AG20443 (cell line): ENCODE measurements at places on chromosomes 4 and X.
A peak's percentile ranks its signal among the peaks of the same experiment; 100 is the strongest.

- DNase-seq = no peak
Observed at GRCh38 chr4:6891436-6892170, 18.0 kb upstream of the TBC1D14 start.

DNA sequence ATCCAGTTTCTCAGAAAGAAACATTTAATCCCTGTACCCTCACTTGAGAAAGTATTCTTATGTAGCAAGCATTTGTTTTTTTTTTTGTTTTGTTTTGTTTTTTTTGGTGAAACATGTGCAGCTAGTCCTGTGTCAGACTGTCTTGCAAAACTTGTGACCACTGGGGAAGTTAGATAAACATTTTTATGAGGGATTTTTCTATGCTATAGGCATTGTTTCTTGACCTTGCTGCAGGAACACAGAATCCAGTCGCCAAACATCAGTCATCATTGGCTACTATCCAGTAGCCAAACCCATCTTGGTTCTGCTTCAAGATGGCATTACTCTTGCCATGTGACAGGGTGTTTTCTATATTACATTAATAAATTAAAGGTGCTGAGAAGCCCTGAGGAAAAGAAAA is 7.7 kb upstream of the MAPK10 start:
- peak; percentile 39 for DNase-seq

DNA sequence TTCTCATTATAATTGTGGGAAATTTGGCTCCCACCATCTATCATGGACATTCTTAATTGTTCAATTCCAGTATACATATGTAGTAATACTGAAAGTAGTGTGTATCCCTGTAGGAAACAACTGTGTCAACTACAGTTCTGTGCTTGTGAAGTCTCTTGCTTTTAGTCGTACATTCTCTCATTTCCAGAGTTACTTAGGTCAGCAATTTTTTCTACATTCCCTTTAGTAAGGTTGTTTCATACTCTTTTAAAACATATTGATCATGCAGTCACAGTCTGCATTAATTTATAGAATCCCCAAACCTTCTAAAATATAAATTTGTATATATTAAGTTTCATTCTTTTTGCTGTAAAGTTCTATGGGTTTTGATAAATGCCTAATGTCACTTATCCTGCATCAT is 289.2 kb upstream of the PCDH10 start:
- DNase-seq = no peak

DNA sequence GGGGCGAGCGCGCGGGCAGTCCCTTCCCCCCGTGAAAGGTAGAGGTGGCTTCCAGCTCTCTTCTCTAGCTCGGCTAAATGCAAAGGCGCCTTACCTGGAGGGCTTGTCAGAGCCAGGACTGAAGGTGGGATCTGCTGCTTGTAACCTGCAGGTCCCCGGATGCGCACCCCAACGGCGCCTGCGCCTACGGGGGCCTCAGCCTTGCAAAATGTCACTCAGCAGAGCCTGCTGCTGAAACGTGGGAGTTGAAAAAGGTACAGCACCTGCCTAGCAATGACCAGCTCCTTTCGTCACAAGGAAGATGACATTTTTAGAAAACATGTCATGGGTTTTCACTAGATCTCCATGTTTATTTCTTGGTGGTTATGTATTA is 583 bp downstream of the ABHD18 start:
- DNase-seq = peak; percentile 32

DNA sequence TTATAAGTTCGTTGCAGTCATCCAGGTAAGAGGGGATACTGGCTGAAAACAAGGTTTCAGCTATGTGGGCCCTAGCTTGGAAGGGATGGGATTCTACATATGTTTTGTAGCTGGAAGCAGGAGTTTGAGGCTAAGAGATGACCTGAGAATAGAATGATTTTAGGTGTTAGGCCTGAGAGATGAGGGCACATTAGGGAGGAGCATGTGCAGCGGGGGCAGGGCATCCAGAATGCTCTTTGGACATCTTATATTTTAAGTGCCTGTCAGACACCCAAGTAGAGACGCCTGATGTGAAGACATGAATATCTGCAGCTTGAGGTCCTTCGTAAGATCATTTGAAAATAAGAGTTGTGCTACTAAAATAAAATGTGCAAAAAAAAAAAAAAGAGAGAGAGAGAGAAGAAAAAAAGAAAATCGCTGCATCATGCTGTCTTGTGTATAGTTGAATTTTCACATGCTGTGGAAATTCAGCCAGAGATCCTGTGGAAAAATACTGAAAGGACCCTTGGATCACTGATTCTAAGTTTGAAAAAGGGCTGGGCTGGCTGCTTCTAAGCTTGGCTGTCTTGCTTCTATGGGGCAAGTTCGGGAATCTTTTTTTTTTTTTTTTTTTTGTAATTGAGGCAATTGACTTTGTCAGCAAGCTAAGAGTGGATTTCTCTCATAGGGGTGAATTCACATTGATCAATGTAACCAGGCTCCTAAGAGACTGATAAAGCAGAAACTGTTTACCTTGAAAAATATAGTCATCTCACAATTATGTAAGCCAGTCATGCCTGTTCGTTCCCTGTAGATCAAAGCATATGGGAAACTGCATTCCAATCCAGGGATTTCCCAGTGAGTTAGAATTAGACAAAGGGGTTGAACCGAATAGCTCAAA is 341.0 kb upstream of the GATB start:
- DNase-seq = no peak

DNA sequence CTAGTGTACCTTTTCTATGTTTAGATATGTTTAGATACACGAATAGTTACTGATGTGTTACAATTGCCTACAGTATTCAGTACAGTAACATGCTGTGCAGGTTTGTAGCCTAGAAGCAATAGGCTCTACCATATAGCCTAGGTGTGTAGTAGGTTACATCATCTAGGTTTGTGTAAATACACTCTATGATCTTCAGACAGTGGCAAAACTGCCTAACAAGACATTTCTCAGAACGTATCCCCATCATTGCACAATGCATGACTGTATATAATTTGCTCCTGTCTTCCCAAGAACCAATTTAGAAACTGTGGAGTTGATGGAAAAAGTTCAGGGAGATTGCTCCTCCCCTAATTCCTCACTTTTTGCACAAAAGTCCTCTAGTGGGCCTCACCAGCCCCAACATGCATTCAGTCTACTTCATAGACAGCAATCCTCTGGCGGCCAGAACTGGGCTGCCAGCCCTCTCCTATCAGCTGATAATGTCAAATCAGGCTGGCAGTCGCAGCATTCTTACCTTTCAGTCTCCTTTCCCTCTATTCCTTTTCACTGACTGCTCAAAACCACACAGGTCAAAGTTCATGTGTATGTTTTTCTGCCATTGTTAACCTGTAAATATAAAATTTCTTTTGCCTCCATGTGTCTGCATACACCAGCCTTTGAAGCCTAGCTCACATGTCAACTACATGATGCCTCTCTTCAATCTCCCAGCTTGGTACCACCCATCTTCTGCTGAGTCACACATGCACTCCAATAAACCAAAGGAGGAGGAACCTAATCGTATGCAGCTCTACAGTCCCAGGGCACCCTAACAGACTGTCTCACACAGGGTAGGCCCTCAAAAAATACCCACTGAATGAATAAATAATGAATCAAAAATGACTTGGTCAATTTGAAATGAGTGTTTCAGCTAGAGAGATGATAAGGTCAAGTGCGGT is 32.0 kb downstream of the BCLAF3 start:
- DNase-seq = no peak

DNA sequence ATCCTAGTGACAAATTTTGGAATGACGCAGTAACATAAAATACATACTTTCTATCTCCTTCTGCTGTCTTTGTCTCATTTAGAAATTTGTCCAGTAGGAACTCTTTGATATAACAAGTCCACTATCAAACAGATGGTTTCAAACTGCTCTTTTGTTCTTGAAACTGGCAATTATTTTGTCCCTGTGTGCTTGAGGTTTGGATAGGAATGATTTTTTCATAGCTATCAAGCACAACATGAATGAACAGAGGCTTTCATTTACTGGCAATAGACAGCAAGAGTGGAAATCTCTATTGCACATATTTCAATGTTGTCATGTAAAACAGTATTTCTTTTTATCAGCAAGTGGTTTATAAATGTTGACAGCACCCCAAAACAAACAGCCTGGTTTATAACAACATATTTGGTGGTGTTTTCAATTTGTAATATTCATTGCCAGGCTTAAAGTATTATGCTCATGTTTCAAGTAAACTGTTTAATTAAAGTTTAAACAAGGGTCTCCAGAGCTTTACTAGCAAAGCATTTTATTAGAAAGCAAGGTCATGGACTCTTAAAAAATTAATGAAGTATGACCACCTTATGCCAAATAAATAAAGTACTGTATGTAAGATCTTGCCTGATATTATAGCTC is 60.0 kb downstream of the TIGD2 start:
- no peak for DNase-seq

DNA sequence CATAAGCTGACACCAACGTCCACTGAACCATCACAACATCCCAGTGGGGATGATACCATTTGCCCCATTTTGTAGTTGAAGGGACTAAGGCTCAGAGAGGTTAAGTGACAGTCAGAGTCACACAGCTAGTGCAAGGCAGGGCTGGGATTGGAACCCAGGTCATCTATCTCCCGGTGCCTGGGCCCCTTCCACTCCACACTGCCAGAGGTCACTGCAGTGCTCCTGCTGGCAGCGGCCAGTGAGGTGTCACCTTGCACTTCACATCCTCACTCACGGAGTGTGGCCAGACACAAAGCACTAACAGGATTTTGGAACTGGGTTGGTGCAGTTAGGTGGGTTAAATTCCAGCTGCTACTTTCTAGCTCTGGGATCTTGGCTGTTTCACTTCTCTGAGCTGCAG is 118.7 kb downstream of the ENPP6 start:
- DNase-seq = no peak

DNA sequence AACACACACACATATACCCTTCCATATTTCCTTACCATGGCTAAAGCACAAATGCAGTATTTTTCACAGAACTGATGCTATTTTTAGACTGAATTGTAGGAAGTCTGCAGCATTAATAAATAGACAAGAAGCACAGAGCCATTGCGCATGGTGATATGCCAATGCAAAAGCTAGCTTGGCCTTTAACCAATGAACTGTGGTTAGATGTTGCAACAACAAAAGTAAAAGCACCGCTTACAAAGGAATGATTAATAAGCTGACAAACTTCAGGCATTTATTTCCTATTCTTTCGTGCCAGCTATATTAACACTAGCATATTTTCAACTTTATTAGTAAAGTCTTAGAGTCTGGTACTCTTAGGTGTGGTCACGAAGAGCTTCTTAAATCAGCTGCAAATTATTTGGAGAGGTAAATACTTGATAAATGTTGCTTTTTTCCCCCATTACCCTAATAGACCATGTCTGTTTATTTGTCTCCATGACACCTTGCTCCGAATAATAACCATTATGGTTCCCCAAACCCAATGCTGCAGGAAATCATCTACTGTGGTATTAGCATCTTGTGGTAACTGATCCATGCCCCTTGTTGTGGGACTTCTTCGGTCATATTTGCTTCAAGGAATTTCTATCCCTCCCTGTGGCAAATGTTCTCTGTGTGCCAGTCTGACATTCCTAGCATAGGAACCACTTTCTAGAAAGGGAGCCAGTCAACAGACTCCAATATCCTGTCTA is 306.1 kb upstream of the TAPT1 start:
- DNase-seq = peak; percentile 67

DNA sequence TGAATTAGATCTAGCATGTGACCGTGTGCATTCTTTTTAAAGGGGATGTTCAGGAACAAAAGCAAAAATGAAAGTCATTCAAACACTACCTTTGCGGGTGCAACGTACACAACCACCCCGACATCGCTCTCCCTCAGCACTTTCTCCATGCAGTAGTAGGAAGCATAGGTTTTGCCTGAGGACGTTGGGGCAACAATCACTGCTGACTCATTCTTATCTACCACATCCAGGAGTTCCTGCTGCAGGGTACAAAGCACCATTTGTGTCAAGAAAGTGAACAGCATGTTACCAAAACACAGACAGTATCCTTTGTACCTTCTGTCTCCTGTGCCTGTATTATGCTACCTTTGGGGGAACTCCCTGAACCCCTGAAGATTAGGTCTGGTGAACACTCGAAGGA is 58.6 kb downstream of the DDX60L start:
- DNase-seq = no peak

- DNase-seq = peak; percentile 48
Observed at GRCh38 chr4:142452161-142452855, 393.8 kb downstream of the INPP4B start.

DNA sequence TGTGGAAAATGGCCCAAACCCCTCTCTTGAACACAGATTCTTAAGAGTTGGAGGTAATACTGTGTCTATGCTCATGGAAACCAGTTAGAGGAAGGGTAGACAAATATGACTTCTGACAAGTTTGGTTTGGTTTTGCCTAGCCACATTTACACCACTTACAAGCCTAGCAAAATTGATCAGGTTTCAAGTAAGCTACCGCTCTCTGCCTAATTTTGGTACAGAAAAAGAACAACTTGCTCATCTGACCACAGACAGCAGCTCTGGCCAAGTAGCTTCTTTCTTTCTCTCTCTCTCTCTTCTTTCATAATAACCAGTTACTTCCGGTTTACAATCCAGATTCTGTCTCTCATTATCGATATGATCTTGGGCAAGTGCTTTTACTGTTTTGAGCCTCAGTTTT is 260.0 kb downstream of the GLUD2 start:
- DNase-seq = peak; percentile 6

DNA sequence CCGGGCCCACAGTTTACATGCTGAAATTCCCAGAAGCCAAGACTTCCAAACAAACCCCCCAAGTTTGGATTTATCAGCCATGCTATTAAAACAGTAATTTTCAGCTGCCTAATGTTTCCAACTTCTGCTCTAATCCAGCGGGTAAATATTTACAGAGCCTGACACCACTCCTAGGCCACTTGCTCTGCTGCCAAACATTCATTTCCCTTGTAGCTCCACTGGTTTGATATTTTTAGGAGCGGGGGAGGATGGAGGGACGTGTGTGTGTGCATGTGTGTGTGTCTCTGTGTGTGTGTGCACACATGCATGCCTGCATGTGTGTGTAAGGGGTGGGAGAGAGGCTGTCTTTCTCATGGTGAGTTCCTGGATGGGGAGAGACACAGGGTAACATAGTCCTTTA is 115.7 kb upstream of the PJA1 start:
- no peak for DNase-seq

GRCh38 chr4:155964016-155964891 is 10.6 kb upstream of the CTSO start:
- DNase-seq = no peak

GRCh38 chrX:42098900-42099299 is 175.5 kb upstream of the CASK start:
- DNase-seq = no peak

- no peak for DNase-seq
Observed at GRCh38 chr4:10694828-10695209, 10.3 kb upstream of the CLNK start.
